ENCODE measurements at places on chromosomes 16 and 17.

DNA sequence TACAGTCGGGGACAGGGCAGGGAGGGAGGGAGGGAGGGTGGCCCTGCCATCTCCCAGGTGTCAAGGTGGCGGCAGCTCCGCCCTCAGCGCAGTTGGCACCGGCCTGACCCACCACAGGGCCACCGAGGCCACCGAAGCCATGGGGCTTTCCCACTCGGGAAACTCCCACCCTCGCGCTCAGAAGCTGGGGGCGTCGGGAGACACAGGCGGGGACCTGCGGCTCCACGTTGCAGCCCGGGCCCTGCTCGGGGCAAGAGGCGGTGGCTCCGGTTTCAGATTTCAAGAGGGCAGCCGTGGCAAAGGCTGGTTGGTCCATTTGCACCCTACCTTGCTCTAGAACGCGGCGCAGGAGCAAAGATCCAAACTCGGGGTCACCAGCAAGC is 544 bp downstream of the CYB561 start:
- DNase-seq = no peak

DNA sequence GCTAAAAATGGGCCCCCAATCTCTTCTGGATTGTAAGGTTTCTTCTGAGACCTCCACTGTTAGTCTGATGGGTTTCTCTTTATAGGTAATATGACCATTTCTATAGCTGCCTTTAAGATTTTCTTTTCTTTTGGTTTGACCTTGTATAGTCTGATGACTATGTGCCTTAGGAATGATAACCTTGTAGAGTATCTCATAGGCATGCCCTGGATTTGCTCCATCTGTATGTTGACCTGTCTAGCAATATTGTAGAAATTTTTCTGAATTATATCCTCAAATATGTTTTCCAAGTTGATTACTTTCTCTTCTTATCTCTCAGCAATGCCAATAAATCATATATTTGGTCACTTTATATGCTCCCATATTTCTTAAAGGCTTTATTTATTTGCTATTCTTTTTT is 1403.8 kb upstream of the GOT2 start:
- no peak for DNase-seq

GRCh38 chr17:2155573-2155972 is 100.7 kb downstream of the HIC1 start:
- DNase-seq = no peak

DNA sequence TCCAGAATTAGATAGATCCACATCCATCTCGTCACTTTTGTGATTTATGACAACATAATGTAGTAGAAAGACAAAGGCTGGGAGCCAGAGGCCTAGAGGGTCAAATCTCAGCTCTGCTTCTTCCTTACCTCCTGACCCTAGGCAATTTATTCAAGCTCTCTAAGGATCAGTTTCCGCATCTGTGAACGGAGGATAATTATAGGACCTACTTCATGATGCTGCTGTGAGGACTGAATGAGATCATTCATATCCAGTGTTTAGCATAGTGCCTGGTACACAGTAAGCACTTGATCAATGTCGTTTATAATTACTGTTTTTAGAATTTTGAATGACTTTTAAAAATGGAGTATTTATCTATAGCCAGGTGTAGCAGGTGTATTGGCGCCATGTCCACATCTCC is 128.4 kb downstream of the SHISA9 start:
- DNase-seq = no peak

- DNase-seq = no peak
These were observed 27.1 kb downstream of the TMEM235 start for GRCh38 chr17:78258323-78259191.

DNA sequence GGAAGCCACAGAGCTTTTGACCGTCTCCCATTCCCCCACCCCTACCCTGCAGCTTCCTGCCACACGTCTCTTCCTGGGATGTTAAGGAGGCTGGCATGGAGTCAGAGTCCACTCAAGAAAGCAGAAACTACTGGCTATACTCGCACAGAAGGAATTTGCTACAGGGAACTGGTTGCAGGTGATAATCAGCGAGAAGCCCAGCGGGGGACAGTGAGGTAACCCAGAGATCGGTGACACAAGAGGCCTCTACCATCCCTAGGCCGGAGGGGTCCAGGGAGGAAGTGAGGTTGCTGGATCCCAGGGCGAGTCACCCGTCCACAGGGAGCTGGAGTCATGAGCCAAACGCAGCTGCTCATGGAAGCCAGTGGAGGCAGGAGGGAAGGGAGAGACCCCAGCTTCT is 93.7 kb downstream of the SDK2 start:
- DNase-seq = no peak

- DNase-seq = no peak
These were observed 163.5 kb upstream of the KIF2B start for GRCh38 chr17:53659181-53659580.

GRCh38 chr17:28533091-28533807 is 19.2 kb downstream of the UNC119 start:
- no peak for DNase-seq

GRCh38 chr16:80107900-80108299 is 432.9 kb upstream of the DYNLRB2 start:
- DNase-seq = no peak

DNA sequence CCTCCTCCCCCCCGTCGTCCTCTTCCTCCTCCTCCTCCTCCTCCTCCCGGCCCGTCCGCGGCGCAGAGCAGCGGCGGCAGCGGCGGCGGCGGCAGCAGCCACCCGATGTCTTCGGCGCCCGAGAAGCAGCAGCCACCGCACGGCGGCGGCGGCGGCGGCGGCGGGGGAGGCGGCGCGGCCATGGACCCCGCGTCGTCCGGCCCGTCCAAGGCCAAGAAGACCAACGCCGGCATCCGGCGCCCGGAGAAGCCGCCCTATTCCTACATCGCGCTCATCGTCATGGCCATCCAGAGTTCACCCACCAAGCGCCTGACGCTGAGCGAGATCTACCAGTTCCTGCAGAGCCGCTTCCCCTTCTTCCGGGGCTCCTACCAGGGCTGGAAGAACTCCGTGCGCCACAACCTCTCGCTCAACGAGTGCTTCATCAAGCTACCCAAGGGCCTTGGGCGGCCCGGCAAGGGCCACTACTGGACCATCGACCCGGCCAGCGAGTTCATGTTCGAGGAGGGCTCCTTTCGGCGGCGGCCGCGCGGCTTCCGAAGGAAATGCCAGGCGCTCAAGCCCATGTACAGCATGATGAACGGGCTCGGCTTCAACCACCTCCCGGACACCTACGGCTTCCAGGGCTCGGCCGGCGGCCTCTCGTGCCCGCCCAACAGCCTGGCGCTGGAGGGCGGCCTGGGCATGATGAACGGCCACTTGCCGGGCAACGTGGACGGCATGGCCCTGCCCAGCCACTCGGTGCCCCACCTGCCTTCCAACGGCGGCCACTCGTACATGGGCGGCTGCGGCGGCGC is at the start of gene FOXF1:
Gene FOXF1, plus strand, starts transcription at position 63 of the 797 bp plus-strand sequence. Its CDS starts 43 bp downstream, at position 106.
- no peak for DNase-seq

GRCh38 chr17:78122931-78123249 is 5.7 kb downstream of the TMC6 start:
- no peak for DNase-seq

- DNase-seq = no peak
These were observed 30.3 kb upstream of the CORO6 start for GRCh38 chr17:29652976-29653375.

GRCh38 chr17:67931227-67931626 is 65.0 kb downstream of the C17orf58 start:
- DNase-seq = no peak

DNA sequence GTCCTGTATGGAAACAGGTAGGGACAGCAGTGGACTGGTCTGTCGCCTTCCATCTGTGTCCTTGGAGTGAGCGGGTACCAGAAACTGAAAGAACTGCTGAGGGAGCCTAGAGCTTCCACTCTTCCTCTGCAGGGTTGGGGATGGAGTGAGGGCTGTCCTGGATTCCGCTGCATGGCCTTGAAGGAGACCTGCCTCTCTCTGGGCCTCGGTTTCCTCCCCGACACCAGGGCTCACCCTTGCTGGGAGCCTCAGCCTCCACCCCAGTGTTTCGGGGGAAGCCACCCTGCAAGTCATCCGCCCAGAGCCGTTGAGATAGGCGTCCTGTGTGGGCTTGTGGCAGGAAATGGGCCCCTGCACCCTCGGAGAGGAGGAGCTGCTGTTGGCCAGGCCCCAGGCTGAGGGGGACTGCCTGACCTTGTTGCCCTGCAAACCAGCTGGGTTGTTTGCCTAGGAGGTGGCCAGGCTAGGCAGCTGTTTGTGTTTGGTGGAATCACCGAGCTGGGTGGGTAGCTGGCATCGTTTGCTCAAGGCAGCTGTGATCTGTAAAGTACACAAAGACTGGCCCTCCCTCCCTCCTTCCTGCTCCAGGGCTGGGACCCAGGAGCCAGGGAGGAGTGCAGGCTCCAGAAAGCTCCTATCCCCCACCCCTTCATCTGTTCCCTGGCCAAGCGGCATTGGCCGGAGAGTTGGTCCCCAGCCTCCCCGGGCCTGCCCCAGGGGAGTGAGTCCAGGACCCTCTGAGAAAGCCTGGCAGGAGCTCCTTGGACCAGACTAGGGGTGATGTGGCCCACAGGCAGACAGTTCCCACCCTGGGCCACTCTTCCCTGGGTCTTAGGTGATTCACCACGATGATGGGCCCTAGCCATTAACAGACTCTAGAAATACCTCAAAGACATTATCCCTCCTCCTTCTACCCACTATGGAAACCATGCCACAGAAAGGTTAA is 1.3 kb downstream of the RAB37 start:
- no peak for DNase-seq

DNA sequence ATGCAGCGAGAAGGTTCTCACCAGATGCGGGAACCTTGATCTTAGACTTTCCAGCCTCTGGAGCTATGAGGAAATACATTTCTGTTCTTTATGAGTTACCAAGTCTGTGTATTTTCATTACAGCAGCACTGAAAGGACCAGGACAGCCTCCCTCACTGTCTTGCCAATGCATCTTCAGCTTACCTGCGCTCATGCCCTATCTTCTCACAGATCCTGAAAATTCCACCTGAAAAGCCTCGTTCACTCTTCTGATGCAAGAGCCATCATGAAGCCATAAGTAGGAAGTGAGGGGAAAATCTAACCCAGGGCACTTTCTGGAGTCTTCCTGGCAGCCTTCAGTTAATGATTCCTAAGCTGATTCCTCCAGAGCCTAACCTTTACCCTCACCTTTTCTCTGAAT is 194.0 kb downstream of the SALL1 start:
- DNase-seq = no peak

DNA sequence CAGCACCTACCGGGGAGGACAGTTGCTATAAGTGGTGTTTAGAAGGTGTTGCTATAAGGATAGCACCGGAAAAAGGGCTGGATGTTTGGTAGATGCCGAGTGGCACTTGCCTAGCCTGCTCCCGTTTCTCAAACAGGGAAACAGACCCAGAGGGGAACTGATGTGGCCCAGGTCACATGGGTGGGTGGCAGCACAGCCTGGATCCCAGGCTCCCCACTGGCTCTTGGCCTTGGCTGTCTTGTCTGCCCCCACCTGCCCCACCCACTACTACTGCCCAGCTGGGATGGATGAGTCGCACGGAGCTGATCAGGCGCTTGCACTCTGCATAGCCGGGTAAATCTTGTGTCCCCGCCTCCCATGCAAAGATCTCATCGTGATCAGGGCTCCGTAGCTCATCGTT is 7.2 kb downstream of the SMTNL2 start:
- no peak for DNase-seq

DNA sequence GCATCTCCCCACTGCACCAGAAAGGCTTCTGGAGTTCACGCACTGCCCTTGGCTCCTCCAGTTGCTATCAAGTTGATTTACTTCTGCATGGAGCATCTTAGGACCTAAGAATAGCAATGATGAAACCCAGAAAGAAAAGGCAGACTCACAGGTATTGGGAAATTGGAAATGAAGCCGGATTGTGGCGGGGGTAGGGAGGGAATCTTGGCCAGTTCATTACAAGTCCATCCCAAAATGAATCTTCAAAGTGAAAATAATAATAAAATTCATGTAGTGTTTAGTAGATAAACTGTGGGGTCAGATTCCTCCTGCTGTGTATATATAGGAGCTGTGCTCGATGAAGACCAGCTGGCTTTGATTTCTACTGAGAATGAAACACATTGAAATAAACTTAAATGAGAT is 33.7 kb downstream of the TEKT3 start:
- no peak for DNase-seq

DNA sequence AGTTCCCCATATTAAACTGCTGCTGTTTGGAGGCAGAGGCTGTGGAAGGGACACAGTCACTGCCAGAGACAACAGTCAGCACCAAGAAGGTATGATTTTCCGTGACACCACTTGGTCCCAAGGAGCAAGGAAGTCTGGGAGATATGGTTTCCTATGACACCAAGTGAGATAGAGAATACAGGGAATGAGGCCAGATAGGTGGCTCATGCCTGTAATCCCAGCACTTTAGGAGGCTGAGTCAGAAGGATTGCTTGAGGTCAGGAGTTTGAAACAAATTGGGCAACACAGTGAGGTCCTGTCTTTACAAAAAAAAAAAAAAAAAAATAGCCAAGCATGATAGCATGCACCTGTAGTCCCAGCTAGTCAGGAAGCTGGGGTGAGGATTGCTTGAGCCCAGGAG is 90.8 kb downstream of the ABCC12 start:
- no peak for DNase-seq

GRCh38 chr17:57562184-57562698 is 182.9 kb downstream of the CCDC182 start:
- DNase-seq = no peak

- no peak for DNase-seq
These were observed 7.6 kb upstream of the LCAT start for GRCh38 chr16:67951485-67951884.

DNA sequence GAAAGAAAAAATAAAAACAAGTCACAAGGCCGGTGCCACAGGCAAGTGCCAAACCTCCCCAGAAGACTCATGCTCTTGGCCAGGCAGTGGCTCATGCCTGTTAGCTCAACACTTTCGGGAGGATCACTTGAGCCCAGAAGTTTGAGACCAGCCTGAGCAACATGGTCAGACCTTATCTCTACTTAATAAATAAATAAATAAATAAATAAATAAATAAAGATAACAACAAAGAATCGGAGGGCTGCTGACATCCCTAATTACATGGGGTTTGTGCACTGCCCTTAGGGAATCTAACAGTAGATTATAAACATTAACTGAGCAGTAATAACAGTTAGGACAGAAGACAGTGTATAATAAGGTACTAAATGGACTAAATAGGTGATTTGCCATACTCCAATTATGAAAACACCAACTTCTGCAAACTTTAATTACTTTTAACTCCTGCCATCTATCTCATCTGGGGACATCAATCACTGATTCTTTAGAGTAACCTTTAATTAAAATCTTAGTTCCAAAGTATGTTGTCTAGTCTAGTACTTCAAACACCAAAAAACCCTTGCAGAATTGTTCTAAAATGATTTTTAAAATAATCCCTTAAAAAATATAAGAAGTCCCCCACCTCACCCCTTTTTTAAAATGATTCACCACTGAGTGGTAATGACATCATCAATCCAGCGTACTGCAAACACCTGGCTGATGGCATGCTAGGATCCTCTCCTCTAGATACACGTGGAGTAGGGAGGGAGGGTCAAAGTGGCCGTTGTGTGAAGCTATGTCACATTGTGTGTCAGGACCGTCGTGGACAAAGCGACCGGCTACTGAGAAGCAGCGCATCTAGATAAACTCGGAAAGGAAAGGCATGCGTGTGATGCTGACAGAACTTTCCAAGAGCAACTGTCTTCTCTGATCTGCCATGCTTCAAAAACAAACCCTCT is 28.5 kb downstream of the CYTH1 start:
- DNase-seq = no peak
